Renal cortical epithelial cell (primary cell): ENCODE measurements at places on chromosomes 16 and 17.

GRCh38 chr17:20174588-20175265 is 165.6 kb downstream of the SPECC1 start:
- DNase-seq: peak; percentile 81

- no peak for DNase-seq
Measured at GRCh38 chr17:81502471-81503017, 10.1 kb downstream of the ACTG1 start.

DNA sequence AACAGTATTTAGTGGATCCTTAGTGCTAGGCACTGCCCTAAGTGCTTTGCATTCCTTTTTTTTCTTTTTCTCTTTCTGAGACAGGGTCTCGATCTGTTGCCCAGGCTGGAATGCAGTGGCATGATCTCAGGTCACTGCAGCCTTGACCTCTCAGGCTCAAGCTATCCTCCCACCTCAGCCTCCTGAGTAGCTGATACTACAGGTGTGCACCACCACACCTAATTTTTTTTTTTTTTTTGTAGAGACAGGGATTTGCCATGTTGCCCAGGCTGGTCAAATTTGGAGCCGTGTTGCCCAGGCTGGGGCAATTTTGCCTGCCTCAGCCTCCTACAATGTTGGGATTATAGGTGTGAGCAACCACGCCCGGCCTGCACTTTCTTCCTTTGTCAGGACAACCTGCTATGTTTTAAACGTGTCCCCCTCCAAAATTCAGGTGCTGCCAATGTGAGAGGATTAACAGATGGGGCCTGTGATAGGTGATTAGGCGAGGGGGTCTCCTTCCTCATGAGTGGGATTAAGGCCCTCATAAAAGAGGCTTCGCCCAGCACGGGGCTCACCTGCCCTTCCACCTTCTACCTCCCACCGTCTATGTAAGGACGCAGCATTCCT is 5.4 kb downstream of the NQO1 start:
- no peak for DNase-seq

DNA sequence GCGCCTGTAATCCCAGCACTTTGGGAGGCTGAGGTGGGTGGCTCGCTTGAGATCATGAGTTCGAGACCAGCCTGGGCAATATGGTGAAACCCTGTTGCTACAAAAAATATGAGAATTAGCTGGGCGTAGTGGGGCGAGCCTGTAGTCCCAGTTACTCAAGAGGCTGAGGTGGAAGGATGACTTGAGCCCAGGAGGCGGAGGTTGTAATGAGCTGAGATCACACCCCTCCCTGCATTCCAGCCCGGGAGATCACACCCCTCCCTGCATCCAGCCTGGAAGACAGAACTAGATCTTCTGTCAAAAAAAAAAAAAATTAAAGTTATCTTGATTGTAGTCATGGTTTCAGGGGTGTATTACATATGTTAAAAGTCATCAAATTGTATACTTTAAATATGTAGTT is 26.8 kb upstream of the GLG1 start:
- no peak for DNase-seq

GRCh38 chr16:988471-989353 is 7.1 kb downstream of the SOX8 start:
- DNase-seq: no peak

- DNase-seq: no peak
Measured at GRCh38 chr16:53715023-53715384, 11.0 kb downstream of the FTO start.

GRCh38 chr16:78656887-78657286 is 557.4 kb downstream of the WWOX start:
- DNase-seq: no peak

- DNase-seq: no peak
Measured at GRCh38 chr17:7894226-7894625, 5.6 kb downstream of the CHD3 start.

DNA sequence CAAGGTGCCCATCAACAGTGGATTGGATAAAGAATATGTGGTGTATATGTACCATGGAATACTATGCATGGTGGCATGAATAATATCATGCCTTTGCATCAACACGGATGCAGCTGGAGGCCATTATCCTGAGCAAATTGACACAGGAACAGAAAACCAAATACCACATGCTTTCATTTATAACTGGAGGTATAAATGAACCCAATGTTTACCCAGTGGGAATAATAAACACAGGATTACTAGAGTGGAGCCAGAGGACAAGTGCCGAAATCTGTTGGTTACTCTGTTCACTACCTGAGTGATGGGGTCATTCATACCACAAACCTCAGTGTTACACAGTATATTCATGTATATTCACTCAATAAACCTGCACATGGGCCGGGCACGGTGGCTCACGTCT is 125.2 kb downstream of the CDH11 start:
- DNase-seq: no peak

DNA sequence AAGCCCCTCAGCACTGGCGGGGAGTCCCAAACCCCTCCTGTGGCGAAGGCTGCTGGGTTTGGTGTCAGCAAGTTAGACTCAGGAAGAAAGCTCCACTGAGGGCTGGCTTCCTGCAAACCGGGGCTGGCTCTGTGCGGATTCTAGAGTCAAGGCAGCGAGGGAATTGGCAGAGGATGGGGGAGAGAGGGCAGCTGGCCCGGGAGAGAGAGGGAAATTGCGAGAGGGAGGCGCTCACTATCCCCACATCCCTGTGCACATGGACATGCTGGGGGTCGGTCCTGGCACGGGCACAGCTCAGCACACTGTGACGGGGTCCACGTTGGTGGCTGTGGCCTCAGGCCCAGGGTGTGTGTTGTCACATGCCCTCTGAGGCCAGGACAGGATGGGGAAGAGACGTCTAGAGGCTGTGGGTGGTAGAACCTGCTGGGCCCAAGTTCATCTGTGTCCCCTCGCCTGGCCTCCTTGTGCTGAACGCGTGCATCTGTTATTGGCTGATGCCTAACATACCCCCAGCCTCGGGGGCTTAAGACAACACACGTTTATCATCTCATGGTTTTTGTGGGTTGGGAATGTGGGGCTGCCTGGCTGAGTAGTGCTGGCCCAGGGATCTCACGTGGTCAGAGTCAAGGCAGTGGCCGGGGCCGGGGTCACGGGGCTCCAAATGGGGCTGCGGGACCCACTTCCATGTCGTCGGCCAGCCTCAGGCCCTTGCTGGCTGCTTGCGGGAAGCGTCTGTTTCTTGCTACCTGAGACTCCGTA is 16.7 kb upstream of the JPH3 start:
- DNase-seq: no peak

GRCh38 chr17:76560036-76560876 is 20.4 kb downstream of the PRCD start:
- no peak for DNase-seq

- peak; percentile 65 for DNase-seq
Measured at GRCh38 chr16:51762081-51762996, 611.3 kb upstream of the SALL1 start.

DNA sequence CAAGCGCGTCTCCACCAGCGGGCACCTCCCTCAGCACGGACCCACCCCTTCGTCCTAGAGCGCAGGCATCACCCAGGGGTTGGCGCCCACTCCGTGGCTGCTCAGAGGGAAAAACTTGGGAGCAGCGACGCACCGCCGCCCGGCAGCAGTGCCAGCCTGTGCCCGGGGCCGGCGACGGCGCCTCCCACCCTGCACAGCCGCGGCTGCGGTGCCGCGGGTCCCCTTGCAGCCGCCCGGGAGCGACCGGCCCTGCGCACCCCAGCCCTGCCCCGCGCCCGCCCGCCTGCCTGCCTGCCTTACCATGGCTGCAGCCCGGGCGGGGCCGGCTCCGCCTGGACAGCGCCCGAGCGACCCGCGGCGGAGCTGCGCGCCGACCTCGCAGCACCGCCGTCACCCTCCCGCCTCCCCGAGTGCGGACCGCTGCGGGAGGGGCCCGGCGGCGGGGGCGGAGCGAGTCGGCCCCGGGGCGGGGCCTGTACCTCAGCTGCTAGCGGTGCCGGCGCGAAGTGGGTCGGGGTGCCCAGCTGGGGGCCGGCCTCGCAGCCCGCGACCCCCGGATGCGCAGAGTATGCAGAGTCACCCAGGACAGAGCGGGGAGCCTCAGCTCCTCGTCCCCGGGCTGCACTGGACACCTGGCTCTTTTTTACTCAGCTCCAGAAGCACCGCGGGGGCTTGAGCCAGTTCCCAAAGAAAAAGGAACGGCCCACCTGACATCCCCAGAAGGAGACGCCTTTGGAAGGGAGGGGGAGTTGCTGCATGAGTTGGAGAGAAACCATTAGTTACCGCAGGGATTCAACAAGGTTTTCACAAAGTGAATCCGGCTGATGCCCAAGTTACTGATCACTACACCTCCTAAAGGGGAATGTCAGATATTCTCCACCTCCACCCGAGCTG is 17.5 kb upstream of the MTMR4 start:
- no peak for DNase-seq

GRCh38 chr16:80968386-80969113 is 38.1 kb downstream of the CMC2 start:
- DNase-seq: peak; percentile 97

GRCh38 chr16:13923703-13924298 is 3.8 kb downstream of the ERCC4 start:
- DNase-seq: peak; percentile 75

DNA sequence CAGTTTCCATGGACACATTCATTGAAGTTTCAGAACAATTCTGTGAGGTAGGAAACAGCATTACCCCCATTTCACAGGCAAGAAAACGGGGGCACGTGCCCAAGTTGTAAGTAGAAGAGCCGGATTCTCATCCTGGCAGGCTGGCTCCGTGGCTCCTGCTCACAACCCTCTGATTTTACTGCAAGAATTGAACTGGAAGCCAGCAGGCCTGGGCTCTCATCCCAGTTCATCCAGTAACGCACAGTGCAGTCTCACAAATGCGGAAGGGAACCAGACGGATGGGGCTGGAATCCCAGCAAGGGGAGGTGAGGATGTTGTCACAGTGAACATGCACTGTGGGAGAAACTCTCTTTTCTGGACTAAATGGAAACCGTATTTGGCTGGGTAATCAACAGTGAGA is 40.7 kb upstream of the DOC2B start:
- DNase-seq: no peak

DNA sequence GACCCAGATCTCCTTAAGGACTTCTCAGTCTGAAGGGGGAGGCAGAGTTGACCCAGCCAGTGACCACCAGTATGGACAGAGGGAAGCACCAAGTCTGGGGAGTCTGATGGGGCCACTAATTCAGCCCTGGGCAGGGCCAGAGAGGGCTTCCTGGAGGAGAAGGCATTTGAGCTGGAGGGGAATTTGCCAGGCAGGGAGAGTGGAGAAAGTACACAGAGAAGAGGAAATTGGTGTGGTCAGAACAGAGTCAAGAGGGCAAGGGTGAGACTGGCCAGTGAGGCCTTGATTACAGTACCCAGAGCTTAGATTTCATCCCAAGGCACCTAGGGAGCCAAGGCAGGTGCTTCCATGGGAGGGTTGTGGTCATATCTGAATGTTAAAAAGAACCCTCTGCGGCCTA is 36.3 kb downstream of the MYO15A start:
- no peak for DNase-seq

DNA sequence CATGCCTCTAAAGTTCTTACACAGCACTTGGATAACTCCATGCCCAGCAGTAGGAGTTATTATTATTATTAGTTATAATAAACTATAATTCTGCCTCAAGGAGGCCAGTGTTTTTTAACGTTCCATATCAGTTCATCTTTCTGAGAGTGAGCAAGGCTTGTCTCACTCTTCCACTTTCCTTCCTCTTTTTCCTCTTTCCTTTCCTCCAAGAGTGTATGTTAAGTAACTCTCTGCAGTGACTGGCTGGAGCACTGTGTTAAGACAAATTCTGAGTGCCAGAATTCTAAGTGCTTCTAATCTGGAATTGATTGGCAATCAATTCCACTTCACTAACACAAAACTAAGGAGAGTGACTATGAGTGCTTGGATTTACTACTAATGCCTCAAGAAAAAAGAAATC is 16.4 kb downstream of the CLEC19A start:
- DNase-seq: no peak

DNA sequence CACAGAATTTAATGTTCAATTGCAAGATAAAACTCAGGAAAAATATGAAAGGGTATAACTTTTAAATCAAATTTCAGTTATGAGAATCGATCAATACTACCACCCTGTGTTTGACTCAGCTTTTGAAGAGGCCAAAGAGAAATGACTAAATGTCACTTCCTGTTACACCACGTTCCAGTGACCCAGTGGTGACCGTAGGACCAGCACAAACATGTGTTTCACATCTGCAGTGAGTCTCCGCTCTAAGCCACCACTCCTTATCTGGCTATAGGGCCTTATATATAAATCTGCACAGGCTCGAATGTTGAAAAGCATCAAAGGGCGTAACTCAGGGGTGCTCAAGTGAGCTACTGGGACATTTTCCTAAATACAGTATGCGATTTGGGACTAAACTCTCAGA is 36.1 kb downstream of the CYB5D2 start:
- DNase-seq: no peak

GRCh38 chr16:86038926-86039310 is 140.0 kb downstream of the IRF8 start:
- no peak for DNase-seq

- DNase-seq: no peak
Measured at GRCh38 chr17:35064516-35065215, 1.2 kb upstream of the RFFL start.

GRCh38 chr17:33039874-33040273 is 48.2 kb downstream of the SPACA3 start:
- DNase-seq: peak; percentile 67

DNA sequence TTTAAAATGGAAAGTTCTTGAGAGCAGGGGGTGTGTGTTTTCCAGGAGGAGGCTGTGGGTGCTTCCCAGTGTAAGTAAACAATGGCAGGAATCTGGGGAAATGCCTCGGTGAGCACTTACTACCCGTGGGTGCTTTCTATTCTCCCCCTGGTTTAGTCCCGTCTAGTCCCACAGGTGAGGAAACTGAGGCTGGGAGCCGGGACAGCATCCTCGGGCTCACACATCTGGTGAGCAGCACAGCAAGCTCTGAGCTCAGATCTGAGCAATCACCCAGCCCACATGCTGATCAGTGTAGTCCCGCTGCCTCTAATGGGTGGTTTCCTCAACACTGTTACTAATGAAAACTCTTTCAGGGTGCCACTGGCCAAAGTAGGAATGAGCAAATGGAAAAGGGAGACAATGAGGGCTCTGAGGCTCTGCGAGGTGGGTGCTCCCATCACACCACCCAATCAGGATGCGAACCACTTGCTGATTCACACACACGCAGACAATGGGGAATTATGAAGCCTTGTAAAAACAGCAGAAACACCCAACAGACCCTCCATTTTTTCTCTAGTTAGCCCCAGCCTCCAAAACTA is 202.6 kb downstream of the PARN start:
- peak; percentile 16 for DNase-seq

GRCh38 chr16:81544700-81545271 is 100.2 kb downstream of the CMIP start:
- no peak for DNase-seq

DNA sequence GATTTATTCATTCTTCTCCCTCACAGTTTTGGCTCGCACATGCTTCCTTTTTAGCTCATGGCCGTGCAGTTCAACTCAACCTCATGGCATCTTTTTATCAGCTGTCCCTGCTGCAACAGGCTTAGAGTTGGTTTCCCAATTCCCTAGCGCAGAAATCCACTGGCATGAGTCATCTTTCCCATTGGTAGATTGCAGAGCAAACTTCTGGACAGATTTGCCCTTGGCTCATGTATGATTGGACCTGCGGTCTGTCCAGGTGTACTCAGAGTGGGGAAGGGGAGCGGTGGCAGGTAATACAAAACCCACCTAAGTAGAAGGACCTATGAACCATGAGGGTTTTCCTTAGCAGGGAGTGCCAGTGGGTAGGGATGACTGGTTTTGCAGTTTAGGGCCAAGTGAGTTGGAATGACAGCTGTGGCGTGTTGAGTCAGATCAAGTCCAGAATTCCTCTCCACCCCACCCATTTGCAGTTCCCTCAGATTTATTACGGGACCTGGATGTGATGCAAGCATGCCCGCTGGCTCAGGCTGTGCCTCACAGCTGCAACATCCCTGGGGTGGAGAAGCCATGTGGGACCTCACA is 584.7 kb downstream of the WWOX start:
- no peak for DNase-seq
